AG04450 (cell line): ENCODE measurements at places on chromosomes 16 and 17. TPM values are rescaled to one million over a fixed set of nuclear protein-coding genes. Genes with fewer than 3 reads are reported as not detected.

Gene SLFN12L
- polyA plus RNA-seq = 0.02 and 0.09 TPM in 2 replicates

Gene CRAMP1
- 7.8 TPM in 2 replicates for polyA plus RNA-seq

Gene TNFSF13
- 0.83 and 1.0 TPM in 2 replicates for polyA plus RNA-seq

Gene SLC52A1
- not detected in 2 replicates for polyA plus RNA-seq

Gene OTOP3
- polyA plus RNA-seq = not detected in 2 replicates

Gene CHMP6
- polyA plus RNA-seq = 25.2 and 27.3 TPM in 2 replicates

Gene CIBAR2
- 0.31 and 0.41 TPM in 2 replicates for polyA plus RNA-seq

Gene OR1G1
- not detected in 2 replicates for polyA plus RNA-seq

Gene ZNF213
- 0.47 and 1.2 TPM in 2 replicates for polyA plus RNA-seq

Gene TMEM98
- polyA plus RNA-seq = 260 and 304 TPM in 2 replicates

Gene TNK1
- 0.22 and 0.25 TPM in 2 replicates for polyA plus RNA-seq

Gene PRMT7
- polyA plus RNA-seq = 26.2 and 32.4 TPM in 2 replicates

Gene HEATR9
- polyA plus RNA-seq = not detected in 2 replicates

Gene KRTAP16-1
- not detected in 2 replicates for polyA plus RNA-seq

Gene TMEM114
- not detected in 2 replicates for polyA plus RNA-seq

Gene TBC1D28
- polyA plus RNA-seq = not detected in 2 replicates

Gene ACAP1
- 0.35 and 0.74 TPM in 2 replicates for polyA plus RNA-seq

Gene PRSS27
- polyA plus RNA-seq = 0.32 and 0.46 TPM in 2 replicates

Gene EFCAB13
- polyA plus RNA-seq = 0.84 and 1.6 TPM in 2 replicates

Gene NPB
- polyA plus RNA-seq = 0.20 and 0.30 TPM in 2 replicates

Gene PMFBP1
- polyA plus RNA-seq = 0.05 TPM in 1 of 2 replicates, not detected in the other

Gene SLC13A2
- polyA plus RNA-seq = not detected in 2 replicates

Gene HCFC1R1
- 51.6 and 73.4 TPM in 2 replicates for polyA plus RNA-seq

Gene SEPTIN12
- not detected in 2 replicates for polyA plus RNA-seq

Gene TNP2
- not detected in 2 replicates for polyA plus RNA-seq

Gene CCL16
- polyA plus RNA-seq = not detected in 2 replicates

Gene PHB1
- 228 and 263 TPM in 2 replicates for polyA plus RNA-seq

Gene YPEL2
- 6.0 and 7.7 TPM in 2 replicates for polyA plus RNA-seq

Gene ASIC2
- polyA plus RNA-seq = 0.19 and 0.25 TPM in 2 replicates

Gene CD79B
- not detected in 2 replicates for polyA plus RNA-seq

Gene C16orf54
- polyA plus RNA-seq = not detected in 2 replicates

Gene GRB2
- polyA plus RNA-seq = 53.9 and 63.8 TPM in 2 replicates

Gene TVP23A
- polyA plus RNA-seq = not detected in 2 replicates

Gene CDRT15L2
- not detected in 2 replicates for polyA plus RNA-seq

Gene NPIPB2
- polyA plus RNA-seq = 5.2 and 5.8 TPM in 2 replicates

Gene PRAC2
- not detected in 2 replicates for polyA plus RNA-seq

Gene PHF23
- polyA plus RNA-seq = 56.3 and 58.7 TPM in 2 replicates

Gene HOXB1
- not detected in 2 replicates for polyA plus RNA-seq

Gene SCNN1G
- polyA plus RNA-seq = not detected in 2 replicates

Gene TBC1D3B
- 1.2 and 1.3 TPM in 2 replicates for polyA plus RNA-seq

Gene DHX40
- 37.4 and 49.4 TPM in 2 replicates for polyA plus RNA-seq

Gene EZH1
- polyA plus RNA-seq = 18.8 and 26.3 TPM in 2 replicates

Gene DUS2
- polyA plus RNA-seq = 13.7 and 14.1 TPM in 2 replicates

Gene TMEM220
- polyA plus RNA-seq = 5.2 and 6.1 TPM in 2 replicates

Gene GABARAPL2
- polyA plus RNA-seq = 70.9 and 89.8 TPM in 2 replicates

Gene GP1BA
- not detected in 2 replicates for polyA plus RNA-seq

Gene MTSS2
- polyA plus RNA-seq = 57.9 and 80.1 TPM in 2 replicates

Gene KRTAP3-1
- not detected in 2 replicates for polyA plus RNA-seq

Gene EPX
- polyA plus RNA-seq = not detected in 2 replicates

Gene DOC2B
- polyA plus RNA-seq = not detected in 2 replicates

Gene DCUN1D3
- polyA plus RNA-seq = 11.3 and 12.0 TPM in 2 replicates

Gene SLC12A3
- not detected in 2 replicates for polyA plus RNA-seq

Gene SCGB1C2
- polyA plus RNA-seq = not detected in 2 replicates

Gene WFDC1
- 19.9 and 21.0 TPM in 2 replicates for polyA plus RNA-seq

Gene PRR14
- 4.9 and 6.9 TPM in 2 replicates for polyA plus RNA-seq

Gene TP53TG3
- not detected in 2 replicates for polyA plus RNA-seq

Gene KRTAP4-4
- not detected in 2 replicates for polyA plus RNA-seq
